ENCODE measurements at places on chromosomes 16 and 17.

DNA sequence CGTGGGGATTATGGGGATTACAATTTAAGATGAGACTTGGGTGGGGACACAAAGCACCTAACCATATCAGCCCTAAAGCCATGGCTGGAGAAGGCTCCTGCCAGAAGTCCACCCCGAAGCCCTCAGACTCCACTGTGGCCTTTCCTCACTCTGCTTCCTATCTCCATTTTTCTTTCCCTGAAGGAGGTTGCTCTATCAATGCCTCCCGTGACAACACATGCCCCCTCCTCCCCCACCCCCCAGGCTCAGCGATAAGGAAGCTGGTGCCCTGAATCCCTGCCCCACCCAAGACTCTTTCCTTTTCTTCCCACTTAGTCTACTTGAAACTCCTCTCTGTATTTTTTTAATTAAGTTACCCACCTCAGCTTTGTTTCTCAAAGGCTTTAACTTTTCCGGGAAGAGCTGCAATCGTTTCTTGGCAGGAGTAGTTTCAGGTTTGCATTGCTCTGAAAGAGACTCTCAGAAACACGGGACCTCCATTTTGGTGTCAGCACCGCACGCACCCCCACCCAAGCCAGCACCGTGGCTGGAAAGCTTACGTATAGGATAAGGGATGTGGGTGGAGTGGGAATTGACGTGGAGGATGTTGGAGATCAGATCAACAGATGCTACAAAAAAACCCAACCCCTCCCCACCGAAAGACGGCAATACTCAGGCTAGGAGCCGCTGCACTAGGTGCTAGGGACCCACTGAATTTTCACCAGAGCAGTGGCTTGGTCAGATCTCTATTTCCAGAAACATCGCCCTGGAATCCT, 15.2 kb upstream of the CA4 start:
- DNase-seq = no peak

GRCh38 chr16:14354561-14355351, 275.3 kb downstream of the PARN start:
- DNase-seq = no peak

- DNase-seq = no peak
These were observed 270.5 kb upstream of the SDK2 start for GRCh38 chr17:73914536-73915274.

DNA sequence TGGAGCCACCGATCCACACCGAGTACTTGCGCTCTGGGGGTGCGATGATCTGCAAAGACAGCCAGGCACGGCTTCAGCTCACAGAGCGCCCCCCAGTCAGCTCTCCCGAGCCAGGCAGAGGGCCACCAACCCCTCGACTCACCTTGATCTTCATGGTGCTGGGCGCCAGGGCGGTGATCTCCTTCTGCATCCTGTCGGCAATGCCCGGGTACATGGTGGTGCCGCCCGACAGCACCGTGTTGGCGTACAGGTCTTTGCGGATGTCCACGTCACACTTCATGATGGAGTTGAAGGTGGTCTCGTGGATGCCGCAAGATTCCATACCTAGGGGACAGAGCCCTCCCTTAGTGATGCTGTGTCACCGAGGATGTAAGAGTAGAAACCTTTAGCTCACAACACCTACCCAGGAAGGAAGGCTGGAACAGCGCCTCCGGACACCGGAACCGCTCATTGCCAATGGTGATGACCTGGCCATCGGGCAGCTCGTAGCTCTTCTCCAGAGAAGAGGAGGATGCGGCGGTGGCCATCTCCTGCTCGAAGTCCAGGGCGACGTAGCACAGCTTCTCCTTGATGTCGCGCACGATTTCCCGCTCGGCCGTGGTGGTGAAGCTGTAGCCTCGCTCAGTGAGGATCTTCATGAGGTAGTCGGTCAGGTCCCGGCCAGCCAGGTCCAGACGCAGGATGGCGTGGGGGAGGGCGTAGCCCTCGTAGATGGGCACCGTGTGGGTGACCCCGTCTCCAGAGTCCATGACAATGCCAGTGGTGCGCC, 1.6 kb downstream of the ACTG1 start:
- DNase-seq = no peak

GRCh38 chr17:30958187-30958586, 12.7 kb upstream of the RNF135 start:
- no peak for DNase-seq

DNA sequence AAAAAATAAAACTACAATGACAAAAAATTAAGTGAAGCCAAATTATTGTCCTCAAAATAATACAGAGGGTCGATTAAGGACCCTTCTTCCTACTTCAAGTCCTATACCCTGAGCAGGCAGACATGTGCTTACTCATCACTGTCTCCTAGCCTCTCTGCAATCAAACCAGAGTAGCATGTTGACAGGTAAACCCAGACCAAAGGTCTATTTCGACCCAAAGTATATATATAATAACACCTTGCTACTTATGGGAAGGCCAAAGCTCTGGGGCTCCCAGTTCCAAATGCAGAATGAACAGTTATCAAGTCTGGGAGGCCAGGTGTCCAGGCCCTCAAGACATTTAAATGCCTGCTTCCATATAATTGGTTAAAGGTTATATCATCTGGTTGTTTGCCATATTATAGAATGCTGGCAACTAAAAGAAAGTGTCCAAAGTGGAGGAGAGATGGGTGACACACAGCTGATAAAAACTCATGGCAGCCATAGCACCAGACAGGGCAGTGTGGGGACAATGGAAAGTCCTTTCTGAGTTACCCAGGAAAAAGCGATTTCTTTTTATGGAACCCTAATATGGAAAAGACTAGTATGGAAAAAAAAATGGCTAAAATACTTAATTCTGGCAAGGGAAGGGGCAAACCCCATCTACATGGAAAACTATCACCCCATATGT, 53.6 kb downstream of the N4BP1 start:
- no peak for DNase-seq

DNA sequence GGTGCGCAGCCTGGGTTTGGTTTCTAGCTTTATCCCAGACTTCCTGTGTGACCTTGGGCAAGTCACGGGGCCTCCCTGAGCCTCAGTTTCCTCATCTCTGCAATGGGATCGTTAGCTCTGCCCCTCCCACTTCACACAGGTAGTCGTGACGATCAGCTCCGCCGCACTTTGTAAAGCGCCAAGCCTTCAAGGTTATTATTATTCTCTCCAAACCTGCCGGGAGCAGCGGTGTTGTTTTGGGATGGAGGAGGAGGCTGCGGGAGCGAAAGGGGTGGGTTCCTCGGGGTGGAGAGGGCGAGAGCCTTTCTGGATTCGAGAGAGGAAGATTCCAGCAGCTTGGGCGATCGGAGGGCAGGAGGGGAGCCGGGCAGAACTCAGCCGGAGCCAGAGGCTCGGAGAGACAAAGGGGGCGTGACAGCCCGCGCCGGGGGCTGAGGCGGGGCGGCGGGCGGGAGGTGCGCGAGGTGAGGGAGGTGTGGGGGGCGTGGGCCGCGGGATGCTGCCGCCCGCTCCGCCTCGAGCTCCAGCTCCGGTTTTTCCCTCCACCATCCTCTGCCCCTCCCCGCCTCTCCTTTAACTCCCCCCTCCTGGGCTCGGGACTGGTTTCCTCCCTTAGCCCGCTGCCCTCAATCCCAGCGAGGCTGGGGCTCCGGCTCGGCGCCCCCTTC, at the start of gene EFNB3:
EFNB3 (plus strand) TSS at position 602 of the 668 bp plus-strand sequence. CDS start 397 bp downstream, outside the sequence.
- peak; percentile 49 for DNase-seq

DNA sequence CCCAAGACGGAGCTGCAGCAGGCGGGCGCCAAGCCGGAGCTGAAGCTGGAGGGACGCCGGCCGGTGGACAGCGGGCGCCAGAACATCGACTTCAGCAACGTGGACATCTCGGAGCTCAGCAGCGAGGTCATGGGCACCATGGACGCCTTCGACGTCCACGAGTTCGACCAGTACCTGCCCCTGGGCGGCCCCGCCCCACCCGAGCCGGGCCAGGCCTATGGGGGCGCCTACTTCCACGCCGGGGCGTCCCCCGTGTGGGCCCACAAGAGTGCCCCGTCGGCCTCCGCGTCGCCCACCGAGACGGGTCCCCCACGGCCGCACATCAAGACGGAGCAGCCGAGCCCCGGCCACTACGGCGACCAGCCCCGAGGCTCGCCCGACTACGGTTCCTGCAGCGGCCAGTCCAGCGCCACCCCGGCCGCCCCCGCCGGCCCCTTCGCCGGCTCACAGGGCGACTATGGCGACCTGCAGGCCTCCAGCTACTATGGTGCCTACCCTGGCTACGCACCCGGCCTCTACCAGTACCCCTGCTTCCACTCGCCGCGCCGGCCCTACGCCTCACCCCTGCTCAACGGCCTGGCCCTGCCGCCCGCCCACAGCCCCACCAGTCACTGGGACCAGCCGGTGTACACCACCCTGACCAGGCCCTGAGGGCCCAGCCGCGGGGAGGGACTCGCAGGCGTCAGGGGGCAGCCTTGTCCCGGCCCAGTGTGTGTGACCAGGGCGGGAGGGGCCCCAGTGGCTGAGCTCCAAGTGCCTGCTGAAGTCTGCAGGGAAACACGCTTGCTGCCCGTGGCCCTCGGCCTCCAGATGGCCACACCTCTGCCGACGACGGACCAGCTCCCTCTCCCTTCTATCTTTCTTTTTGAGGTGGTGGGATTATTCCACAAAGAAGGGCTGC, 3.4 kb downstream of the SOX8 start:
- DNase-seq = no peak

DNA sequence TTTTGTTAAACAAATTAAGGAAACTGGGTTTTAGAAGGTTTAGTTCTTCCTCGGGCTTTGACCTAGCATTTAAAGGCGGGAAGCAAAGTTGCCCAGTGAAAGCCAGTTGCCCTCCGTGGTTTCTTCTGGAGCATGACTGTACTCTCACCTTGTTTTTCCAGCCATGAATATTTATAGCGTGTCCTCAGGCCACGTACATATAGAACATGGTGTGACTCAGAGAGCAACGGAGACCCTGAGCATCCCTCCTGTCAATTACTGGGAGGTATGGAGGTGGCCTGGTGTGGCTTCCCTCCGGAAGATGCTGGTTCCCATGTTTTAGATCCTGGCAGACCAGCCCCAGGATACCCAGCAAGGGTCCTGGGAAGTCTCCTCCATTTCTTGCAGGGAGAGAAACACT, 48.4 kb downstream of the AKAP1 start:
- no peak for DNase-seq

All from NCI-H1048 (cell line).